ENCODE measurements at places on chromosomes 5 and 9. TPM values are rescaled to one million over a fixed set of nuclear protein-coding genes. Genes with fewer than 3 reads are reported as not detected.

CER1 gene
- polyA plus RNA-seq, result 0.29 TPM

GRCh38 chr5:139911425-139912120, 116.0 kb downstream of the PSD2 start:
- no peak for DNase-seq

PCDHA13 gene
- polyA plus RNA-seq, result not detected

DNA sequence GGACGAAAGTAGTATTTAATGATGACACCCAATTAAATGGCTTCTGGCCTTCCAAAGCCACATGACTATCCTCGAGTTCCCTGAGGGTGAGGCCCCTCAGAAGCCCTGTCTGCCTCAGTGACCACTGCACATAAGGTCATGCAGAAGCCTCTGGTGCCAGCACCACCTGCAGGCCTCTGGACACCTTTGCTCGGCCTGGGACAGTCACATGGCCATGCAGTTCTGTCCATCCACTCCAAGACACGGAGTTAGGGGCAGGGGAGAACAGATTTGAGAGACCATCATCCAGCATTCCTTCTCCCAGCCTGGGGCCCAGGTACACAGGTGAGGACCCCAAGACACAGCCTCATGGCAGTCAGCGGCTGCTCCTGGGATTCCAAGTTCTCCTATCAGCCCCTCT, 145.0 kb downstream of the ROR2 start:
- DNase-seq, result no peak

GRCh38 chr5:136729901-136730355, 364.6 kb upstream of the TRPC7 start:
- DNase-seq, result no peak

GRCh38 chr9:26205261-26205660, 527.0 kb upstream of the TUSC1 start:
- no peak for DNase-seq

BSPRY gene
- 7.3 TPM for polyA plus RNA-seq

SCAI gene
- 9.5 TPM for polyA plus RNA-seq

DNA sequence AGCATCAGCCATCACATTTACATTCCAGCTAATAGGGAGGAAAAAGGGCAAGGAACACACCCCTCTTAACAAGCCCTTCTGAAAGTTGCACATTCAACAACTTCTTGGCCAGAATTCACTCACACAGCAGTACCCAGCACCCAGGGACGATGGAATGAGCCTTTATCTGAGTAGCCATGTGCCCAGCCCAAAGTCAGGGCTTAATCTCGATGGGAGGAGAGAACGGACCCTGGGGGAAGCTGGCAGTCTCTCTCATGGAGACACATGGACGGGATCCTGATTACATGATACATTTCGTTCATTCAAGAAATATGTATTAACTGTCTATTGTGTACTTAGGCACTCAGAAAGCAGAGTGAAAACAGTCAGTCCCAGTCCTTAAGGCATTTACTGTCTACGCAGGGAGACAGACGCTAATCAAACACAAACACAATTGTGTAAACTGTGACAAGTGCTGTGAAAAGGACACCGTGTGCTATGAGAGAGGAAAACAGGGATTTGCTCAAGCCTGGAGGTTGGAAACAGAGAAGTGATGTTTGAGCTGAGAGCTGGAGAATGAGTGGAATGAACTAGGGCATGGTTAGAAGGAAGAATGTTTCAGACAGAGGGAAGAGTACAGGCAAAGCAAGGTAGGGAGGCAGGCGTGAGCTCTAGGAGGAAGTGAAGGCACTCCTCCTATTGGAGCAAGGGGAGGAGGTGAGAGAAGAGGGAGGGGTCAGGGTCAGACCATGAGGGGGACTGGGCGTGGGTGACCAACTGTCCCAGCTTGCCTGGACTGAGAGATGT, 7.4 kb downstream of the OTULINL start:
- no peak for DNase-seq

GRCh38 chr5:139631520-139632165, 16.5 kb upstream of the CXXC5 start:
- DNase-seq, result no peak

Measured in right renal cortex interstitium (tissue), 3 donors.